Large intestine (tissue), 12 donors: ENCODE measurements at places on chromosomes 6 and 20.

DNA sequence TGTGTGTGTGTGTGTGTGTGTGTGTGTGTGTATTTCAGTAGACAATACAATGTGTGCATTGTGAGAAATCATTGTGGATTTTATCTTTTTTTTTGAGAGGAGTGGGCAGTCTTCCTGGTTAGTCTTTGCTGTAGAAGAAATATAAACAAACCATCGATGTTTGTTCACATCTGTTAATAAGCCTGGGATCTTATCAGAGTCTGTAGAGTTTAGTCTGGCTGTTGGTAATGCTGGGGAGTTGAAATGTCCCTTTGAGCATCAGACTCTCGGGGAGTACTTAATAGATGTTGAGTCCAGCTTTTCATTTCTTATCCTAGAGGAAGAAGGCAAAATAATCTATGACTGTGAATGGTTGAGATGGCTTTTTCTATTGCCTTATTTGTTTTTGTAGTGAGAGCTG, 96.6 kb upstream of the SUPT3H start:
- H3K27ac ChIP-seq, result no peak overlapping the region
- H3K27me3 ChIP-seq, result no peaks in the 10 kb centered on the region
- no peaks in the 10 kb centered on the region for H3K4me1 ChIP-seq
- no peak for DNase-seq
- no peak overlapping the region for H3K4me3 ChIP-seq
- no peaks in the 10 kb centered on the region for H3K36me3 ChIP-seq

DNA sequence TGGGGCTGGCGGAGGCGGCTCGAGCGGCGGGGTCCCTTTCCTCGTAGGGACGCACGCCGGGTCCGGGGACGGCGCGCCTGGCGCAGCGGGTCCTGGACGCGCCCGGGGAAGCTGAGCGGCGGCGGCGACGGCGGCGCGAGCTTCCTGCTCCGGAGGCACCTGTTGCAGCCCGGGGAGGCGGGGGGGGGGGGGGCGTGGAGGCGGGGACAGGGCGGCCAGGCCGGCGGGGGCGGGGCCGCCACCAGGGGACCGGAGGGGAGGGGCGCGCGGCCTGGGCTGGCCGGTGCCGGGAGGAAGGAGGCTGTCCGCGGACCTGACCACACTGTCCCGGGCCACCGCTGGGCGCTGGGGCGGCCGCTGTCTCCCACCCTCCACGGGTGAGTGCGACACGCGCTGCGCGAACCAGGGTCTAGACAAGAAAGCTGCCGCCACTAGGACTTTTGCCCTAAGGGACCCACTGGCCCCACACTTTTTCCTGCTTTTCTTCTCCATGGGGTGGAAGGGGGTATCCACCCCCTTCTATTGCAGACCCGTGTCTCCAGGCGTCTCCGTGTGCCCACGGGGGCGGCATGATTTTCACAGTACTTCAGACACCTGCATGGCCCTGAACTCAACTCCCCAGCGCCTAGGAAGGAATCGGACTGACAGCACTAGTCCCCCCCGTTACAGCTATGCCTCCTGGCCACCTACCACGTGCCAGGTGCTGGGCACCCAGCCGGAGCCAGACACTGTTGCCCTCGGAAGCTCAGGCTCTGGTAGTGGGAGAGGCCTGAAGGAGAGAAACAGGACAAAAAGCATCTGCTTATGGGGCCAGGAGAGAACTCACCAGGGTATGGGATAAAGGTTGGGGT, at the start of gene NFATC2:
NFATC2 (minus strand) TSS at position 149 of the 851 bp plus-strand sequence. CDS start 220 bp downstream, outside the sequence.
- DNase-seq, result peak; percentile 70
- peak within 1 kb of the TSS; percentile 79 for H3K4me3 ChIP-seq
- peaks cover 8% of the 10 kb centered on the region for H3K27me3 ChIP-seq
- peaks cover 3% of the 10 kb centered on the region for H3K36me3 ChIP-seq
- peak within 1 kb of the TSS; percentile 90 for H3K27ac ChIP-seq

DNA sequence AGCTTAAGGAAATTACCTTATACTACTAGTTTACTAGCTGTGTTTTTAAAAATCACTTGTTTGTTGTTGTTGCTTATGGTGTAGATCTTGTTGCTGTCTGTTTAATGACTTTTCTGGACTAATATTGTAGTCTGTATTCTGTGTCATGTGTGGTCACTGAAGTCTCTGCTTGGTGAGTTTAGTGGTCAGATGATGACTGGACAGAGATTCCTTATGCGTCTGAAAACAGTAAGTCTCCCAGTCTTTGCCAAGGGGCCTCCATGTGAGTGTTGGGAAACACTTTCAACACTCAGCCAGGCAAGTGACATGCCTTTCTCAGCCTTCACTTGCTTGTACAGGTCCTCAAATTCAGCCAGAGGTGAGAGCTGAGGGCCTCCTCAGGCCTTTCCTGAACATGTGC, 256.9 kb upstream of the RNF24 start:
- no peak for DNase-seq
- H3K36me3 ChIP-seq, result no peaks in the 10 kb centered on the region
- H3K27ac ChIP-seq, result no peak overlapping the region
- H3K4me3 ChIP-seq, result no peak overlapping the region
- H3K4me1 ChIP-seq, result no peaks in the 10 kb centered on the region
- no peaks in the 10 kb centered on the region for H3K27me3 ChIP-seq

GRCh38 chr6:43779852-43780236, 9.8 kb downstream of the VEGFA start:
- no peaks in the 10 kb centered on the region for H3K27me3 ChIP-seq
- peaks cover 99% of the 10 kb centered on the region for H3K36me3 ChIP-seq
- DNase-seq, result no peak
- no peak overlapping the region for H3K4me3 ChIP-seq
- no peak overlapping the region for H3K27ac ChIP-seq

DNA sequence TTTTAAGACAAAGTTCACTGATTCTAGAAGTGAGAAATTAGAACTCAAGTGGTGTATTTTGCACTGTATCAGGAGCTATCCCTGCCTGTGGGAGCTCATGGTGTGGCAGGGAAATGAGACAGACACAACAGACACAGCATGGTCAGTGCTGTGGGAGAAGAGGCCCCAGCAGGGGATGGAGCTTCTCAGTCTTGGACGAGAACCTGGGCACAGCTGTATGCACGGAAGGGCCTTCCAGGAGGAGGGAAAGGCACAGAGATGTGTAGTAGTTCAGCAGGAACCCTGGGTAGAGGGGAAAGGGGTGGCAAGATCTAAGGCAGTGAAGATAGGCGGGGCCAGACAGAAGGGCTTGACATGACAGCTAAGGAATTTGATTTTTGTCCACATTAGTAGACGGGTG, 48.8 kb upstream of the KIF25 start:
- H3K36me3 ChIP-seq, result peaks cover 76% of the 10 kb centered on the region
- no peaks in the 10 kb centered on the region for H3K27me3 ChIP-seq
- no peaks in the 10 kb centered on the region for H3K4me1 ChIP-seq
- no peak overlapping the region for H3K27ac ChIP-seq
